Nephron progenitor cell (in vitro differentiated cells): ENCODE measurements at places on chromosomes 1 and 21.

- no peaks in the 10 kb centered on the region for H3K27me3 ChIP-seq
- peak; percentile 35 for DNase-seq
- H3K36me3 ChIP-seq, result no peaks in the 10 kb centered on the region
- H3K4me1 ChIP-seq, result no peaks in the 10 kb centered on the region
Measured at GRCh38 chr1:101506541-101507164, 269.8 kb downstream of the S1PR1 start.

- no peaks in the 10 kb centered on the region for H3K36me3 ChIP-seq
- H3K27ac ChIP-seq, result no peak overlapping the region
- no peak overlapping the region for H3K4me3 ChIP-seq
- DNase-seq, result no peak
- H3K27me3 ChIP-seq, result no peaks in the 10 kb centered on the region
Measured at GRCh38 chr21:22889445-22889844, 1891.2 kb downstream of the NCAM2 start.

DNA sequence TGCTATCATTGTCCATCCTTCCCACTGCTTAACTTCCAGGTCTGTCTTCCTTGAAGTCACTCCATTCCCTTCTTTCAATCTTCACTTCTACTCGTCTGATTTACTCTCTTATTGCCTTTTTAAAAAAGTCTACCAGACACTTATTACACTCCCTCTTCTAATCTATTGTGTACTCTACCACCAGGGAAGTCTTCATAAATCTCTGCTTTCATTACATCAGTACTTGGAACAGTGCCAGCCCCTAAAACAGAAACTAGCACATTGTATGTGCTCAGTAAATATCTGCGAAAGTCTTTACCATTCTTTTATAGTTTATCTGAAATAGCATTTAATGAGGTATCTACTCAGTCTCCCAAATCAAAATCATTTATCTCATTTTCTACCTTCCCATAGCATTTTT, 236.4 kb downstream of the USH2A start:
- H3K4me3 ChIP-seq, result no peak overlapping the region
- no peak overlapping the region for H3K27ac ChIP-seq
- peaks cover 3% of the 10 kb centered on the region for H3K27me3 ChIP-seq
- H3K4me1 ChIP-seq, result peaks cover 44% of the 10 kb centered on the region
- H3K36me3 ChIP-seq, result no peaks in the 10 kb centered on the region

GRCh38 chr21:16797966-16798365, 714.9 kb upstream of the CXADR start:
- no peaks in the 10 kb centered on the region for H3K4me1 ChIP-seq
- no peak for DNase-seq
- no peaks in the 10 kb centered on the region for H3K36me3 ChIP-seq
- H3K27me3 ChIP-seq, result no peaks in the 10 kb centered on the region

DNA sequence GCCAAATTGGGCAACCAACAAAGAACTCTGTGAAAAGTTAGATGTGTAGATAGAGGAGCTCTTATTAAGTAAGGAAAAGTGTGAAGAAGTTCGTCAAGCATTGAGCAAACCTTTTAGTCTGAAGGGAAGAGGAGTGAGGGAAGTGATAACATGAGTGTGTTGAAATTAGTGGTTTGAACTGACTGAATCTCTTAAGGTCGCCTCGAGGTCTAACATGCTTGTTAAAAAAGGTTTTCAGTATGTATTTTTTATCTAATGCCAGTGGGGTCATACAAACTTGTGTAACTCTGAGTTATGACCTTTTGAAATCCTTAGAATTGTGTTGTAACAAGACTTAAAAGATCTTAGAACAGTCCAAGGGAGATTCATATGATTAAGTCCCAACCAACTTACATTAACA, 34.1 kb downstream of the SOAT1 start:
- peaks cover 55% of the 10 kb centered on the region for H3K36me3 ChIP-seq
- DNase-seq, result no peak
- no peaks in the 10 kb centered on the region for H3K4me1 ChIP-seq

GRCh38 chr1:40155910-40156309, 5.3 kb upstream of the RLF start:
- peaks cover 32% of the 10 kb centered on the region for H3K27me3 ChIP-seq
- H3K27ac ChIP-seq, result no peak overlapping the region
- peaks cover 4% of the 10 kb centered on the region for H3K4me1 ChIP-seq
- no peak overlapping the region for H3K4me3 ChIP-seq
- H3K36me3 ChIP-seq, result no peaks in the 10 kb centered on the region

DNA sequence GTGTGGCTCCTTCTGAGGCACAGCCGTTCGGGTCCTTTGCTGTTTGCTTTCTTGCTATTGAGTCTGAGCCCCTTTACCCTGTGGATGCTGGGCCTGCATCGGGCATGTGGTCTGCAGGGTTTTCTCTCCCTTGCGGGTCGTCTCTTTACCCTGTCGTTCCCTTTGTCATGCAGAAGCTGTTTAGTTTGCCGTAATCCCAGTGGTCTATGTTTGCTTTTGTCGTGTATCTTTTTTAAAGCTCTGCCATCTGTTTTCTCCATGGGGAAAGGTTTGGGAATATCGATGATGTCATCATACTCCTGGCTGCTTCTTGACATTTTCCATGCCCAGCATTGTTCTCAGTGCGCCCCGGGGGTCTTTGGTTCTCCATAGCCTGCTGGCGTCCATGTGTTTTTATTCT, 68.2 kb downstream of the AGPAT3 start:
- no peak overlapping the region for H3K27ac ChIP-seq
- peaks cover 54% of the 10 kb centered on the region for H3K4me1 ChIP-seq
- no peaks in the 10 kb centered on the region for H3K27me3 ChIP-seq
- H3K36me3 ChIP-seq, result no peaks in the 10 kb centered on the region
- no peak for DNase-seq

DNA sequence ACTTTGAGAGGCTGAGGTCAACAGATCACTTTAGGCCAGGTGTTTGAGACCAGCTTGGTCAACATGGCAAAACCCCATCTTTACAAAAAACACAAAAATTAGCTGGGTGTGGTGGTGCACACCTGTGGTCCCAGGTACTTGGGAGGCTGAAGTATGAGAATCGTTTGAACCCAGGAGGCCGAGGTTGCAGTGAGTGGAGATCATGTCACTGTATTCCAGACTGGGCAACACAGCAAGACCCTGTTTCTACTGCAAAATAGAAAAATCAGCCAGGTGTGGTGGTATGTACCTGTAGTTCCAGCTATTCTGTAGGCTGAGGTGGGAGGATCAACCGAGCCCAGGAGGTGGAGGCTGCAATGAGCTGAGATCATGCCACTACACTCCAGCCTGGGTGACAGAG, 4.2 kb upstream of the INTS3 start:
- H3K27ac ChIP-seq, result no peak overlapping the region
- no peaks in the 10 kb centered on the region for H3K36me3 ChIP-seq
- H3K27me3 ChIP-seq, result peaks cover 9% of the 10 kb centered on the region
- H3K4me3 ChIP-seq, result no peak overlapping the region
- DNase-seq, result no peak

GRCh38 chr21:31803039-31804007, 69.5 kb upstream of the HUNK start:
- H3K27ac ChIP-seq, result peak overlapping the region; percentile 92
- H3K36me3 ChIP-seq, result no peaks in the 10 kb centered on the region
- H3K4me1 ChIP-seq, result peaks cover 66% of the 10 kb centered on the region
- H3K4me3 ChIP-seq, result peak overlapping the region; percentile 28

DNA sequence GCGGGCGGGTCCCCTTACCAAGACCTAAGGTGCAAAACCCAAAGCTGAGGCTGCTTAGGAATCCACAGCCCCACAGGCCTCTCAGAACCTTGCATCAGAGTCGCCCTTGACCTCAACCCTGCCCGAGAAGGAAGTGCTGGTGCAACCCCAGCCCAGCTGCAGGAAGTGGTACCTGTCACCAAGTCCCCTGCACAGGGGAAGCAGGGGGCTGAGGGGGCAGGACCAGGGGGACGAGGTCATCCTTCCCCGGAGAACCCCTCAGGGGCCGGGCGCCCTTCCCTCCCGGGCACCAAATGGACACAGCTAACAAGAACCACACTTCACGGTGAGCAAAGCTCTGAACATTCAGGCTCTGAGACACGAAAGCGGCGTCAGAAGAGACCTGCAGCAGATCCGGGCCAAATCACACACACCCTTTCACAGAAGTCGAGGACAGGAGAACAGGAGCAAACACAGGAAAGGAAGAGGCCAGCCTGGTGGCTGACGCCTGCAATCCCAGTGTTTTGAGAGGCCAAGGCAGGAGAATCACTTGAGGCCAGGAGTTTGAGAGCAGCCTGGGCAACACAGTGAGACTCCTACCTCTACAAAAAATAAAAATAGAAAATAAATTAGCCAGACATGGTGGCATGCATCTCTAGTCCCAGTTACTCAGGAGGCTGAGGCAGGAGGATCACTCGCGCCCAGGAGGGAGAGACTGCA, 6.4 kb downstream of the ITGB2 start:
- H3K27me3 ChIP-seq, result peaks cover 63% of the 10 kb centered on the region
- H3K4me3 ChIP-seq, result no peak overlapping the region
- H3K4me1 ChIP-seq, result peaks cover 31% of the 10 kb centered on the region
- peak overlapping the region; percentile 83 for H3K27ac ChIP-seq
- H3K36me3 ChIP-seq, result no peaks in the 10 kb centered on the region

- no peak overlapping the region for H3K27ac ChIP-seq
- H3K4me1 ChIP-seq, result no peaks in the 10 kb centered on the region
- no peak overlapping the region for H3K4me3 ChIP-seq
- DNase-seq, result no peak
Measured at GRCh38 chr1:108851567-108851966, 5.3 kb downstream of the AKNAD1 start.

- peaks cover 12% of the 10 kb centered on the region for H3K36me3 ChIP-seq
- no peak for DNase-seq
- H3K4me3 ChIP-seq, result no peak overlapping the region
Measured at GRCh38 chr1:227774051-227774731, 39.0 kb downstream of the SNAP47 start.

DNA sequence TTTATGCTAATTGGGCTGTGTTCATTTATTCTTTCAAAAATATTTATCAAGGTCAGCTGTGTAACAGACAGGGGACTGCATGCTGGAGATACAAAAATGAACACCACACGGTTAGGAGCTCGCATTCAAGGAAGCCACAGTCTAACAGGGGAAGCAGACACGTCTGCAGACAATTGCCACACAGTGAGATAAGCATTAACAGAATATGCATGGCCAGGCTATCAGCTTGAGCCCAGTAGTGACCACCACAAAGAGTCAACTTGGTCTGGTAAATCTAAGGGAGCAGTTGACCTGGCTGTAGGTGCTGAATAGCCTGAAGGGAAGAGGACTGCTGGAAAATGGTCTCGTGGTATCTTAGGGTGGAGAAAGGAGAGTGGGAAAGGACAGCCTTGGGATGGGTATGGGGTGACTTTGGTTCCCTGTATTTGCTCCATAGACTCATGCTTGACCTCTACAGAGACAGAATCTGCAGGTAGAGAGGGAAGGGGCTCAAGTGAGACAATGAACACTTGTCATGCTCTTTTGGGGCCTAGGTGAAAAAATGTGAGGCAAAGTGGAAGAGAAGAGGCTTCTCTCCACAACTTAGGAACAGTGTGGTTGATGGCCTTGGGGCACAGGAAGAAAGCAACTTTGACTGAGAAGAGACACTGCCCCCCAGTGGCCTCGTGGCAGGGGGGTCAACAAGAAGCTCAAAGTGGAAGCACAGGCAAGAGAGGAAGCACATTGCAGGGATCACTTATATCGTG, 7.6 kb upstream of the NPL start:
- H3K4me3 ChIP-seq, result no peak overlapping the region
- no peaks in the 10 kb centered on the region for H3K36me3 ChIP-seq
- no peak overlapping the region for H3K27ac ChIP-seq
- peaks cover 6% of the 10 kb centered on the region for H3K27me3 ChIP-seq
- peaks cover 14% of the 10 kb centered on the region for H3K4me1 ChIP-seq

GRCh38 chr1:34988147-34988546, 3.0 kb upstream of the TMEM35B start:
- peaks cover 13% of the 10 kb centered on the region for H3K4me1 ChIP-seq
- H3K4me3 ChIP-seq, result no peak overlapping the region
- H3K27me3 ChIP-seq, result peaks cover 4% of the 10 kb centered on the region
- DNase-seq, result no peak
- H3K36me3 ChIP-seq, result peaks cover 4% of the 10 kb centered on the region
- no peak overlapping the region for H3K27ac ChIP-seq

DNA sequence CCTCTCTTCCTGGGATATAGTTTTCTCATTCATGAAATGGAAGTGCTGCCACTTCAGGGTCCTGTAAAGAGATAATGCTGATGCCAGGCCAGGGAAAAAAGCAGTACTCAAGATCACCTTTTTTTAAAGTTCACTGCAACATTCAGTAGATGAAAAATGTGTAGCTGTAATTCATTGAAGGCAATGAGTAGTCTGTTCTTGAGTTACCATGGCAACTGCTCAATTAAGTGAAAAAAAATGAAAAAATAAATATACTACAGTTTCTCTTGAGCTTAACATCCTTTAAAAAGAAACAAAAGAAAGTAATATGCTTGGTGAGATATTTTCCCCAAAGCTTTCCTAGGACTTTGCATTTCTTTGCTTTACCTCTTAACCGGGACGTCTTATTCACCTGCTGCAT, 183.3 kb downstream of the AK5 start:
- no peak overlapping the region for H3K27ac ChIP-seq
- no peak for DNase-seq
- peaks cover 24% of the 10 kb centered on the region for H3K4me1 ChIP-seq
- H3K4me3 ChIP-seq, result no peak overlapping the region

- peak overlapping the region; percentile 96 for H3K4me3 ChIP-seq
- H3K36me3 ChIP-seq, result peaks cover 17% of the 10 kb centered on the region
- H3K4me1 ChIP-seq, result peaks cover 35% of the 10 kb centered on the region
- peak overlapping the region; percentile 97 for H3K27ac ChIP-seq
- H3K27me3 ChIP-seq, result peaks cover 8% of the 10 kb centered on the region
- DNase-seq, result peak; percentile 65
Measured at GRCh38 chr1:245155272-245156040, 671 bp downstream of the KIF26B start.

- H3K4me3 ChIP-seq, result no peak overlapping the region
- DNase-seq, result no peak
- H3K4me1 ChIP-seq, result peaks cover 46% of the 10 kb centered on the region
- peaks cover 29% of the 10 kb centered on the region for H3K27me3 ChIP-seq
Measured at GRCh38 chr1:47452426-47452825, 14.6 kb downstream of the FOXD2 start.

DNA sequence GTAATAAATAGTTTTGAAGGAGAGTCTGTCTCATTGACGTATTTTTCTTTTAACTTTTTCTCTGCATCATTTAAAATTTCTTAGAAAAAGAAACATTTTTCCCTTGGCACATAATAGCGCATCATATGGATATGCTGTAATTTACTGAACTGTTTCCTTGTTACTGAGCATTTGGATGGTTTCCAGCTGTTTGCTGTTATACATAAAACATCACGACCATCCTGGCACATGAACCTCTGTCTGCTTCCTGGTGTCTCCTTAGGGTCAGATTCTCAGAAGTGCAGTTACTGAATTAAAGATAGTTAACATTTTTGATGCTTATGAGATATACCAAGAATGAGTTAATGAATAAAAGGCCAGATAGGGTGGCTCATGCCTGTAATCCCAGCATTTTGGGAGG, 67.2 kb downstream of the BACE2 start:
- H3K36me3 ChIP-seq, result peaks cover 11% of the 10 kb centered on the region
- H3K27ac ChIP-seq, result no peak overlapping the region
- DNase-seq, result no peak
- H3K27me3 ChIP-seq, result no peaks in the 10 kb centered on the region

- no peak overlapping the region for H3K27ac ChIP-seq
- peaks cover 4% of the 10 kb centered on the region for H3K27me3 ChIP-seq
- DNase-seq, result no peak
- peaks cover 7% of the 10 kb centered on the region for H3K4me1 ChIP-seq
Measured at GRCh38 chr1:246203180-246203579, 303.9 kb downstream of the SMYD3 start.

- H3K4me1 ChIP-seq, result peaks cover 13% of the 10 kb centered on the region
- peaks cover 33% of the 10 kb centered on the region for H3K36me3 ChIP-seq
- H3K27ac ChIP-seq, result peak overlapping the region; percentile 84
- H3K27me3 ChIP-seq, result peaks cover 5% of the 10 kb centered on the region
Measured at GRCh38 chr1:10387677-10388386, 11.0 kb upstream of the PGD start.
